Left kidney (tissue), 8 donors: ENCODE measurements at places on chromosomes 5 and 9. TPM values are rescaled to one million over a fixed set of nuclear protein-coding genes. Genes with fewer than 3 reads are reported as not detected.

The FAM200C gene
- polyA plus RNA-seq = 18.8 TPM

GRCh38 chr9:37827483-37828165 is 27.0 kb downstream of the DCAF10 start:
- DNase-seq = no peak

- DNase-seq = no peak
These were observed 70.5 kb upstream of the BOD1 start for GRCh38 chr5:173686950-173687349.

- no peak for DNase-seq
These were observed 86.1 kb downstream of the F2RL2 start for GRCh38 chr5:76537073-76537543.

- no peak for DNase-seq
These were observed 8.7 kb downstream of the UBQLN1 start for GRCh38 chr9:83698976-83699585.
